CD4-positive, alpha-beta T cell treated with Interleukin-17A for 1 hour (primary cell): ENCODE measurements at places on chromosomes 7 and 10.

- no peak for DNase-seq
These were observed 564.3 kb downstream of the GATA3 start for GRCh38 chr10:8618834-8619233.

- no peak for DNase-seq
These were observed 29.5 kb downstream of the ABRAXAS2 start for GRCh38 chr10:124831116-124831515.

DNA sequence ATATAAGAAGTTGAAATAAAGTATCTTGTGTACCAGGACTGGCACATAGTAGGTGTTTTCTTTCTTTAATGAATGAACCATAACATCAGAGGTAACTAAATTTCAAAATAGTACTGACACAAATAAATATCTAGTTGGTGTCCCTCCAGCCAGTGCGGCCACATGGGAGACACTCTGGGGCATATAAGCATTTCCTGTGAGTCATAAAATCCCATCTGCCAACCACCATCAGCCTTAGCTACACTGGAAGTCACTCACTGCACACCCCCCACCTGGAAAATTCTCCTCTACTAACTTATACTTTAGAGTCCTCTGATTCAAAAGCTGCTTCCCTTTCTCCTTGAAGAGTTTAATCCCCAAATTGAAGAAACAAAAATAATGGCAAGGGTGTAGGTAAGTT, 32.5 kb downstream of the DYDC1 start:
- no peak for DNase-seq

- DNase-seq = no peak
These were observed 161.0 kb downstream of the SEM1 start for GRCh38 chr7:96548664-96549063.
